ENCODE measurements at places on chromosomes 12 and 14.

DNA sequence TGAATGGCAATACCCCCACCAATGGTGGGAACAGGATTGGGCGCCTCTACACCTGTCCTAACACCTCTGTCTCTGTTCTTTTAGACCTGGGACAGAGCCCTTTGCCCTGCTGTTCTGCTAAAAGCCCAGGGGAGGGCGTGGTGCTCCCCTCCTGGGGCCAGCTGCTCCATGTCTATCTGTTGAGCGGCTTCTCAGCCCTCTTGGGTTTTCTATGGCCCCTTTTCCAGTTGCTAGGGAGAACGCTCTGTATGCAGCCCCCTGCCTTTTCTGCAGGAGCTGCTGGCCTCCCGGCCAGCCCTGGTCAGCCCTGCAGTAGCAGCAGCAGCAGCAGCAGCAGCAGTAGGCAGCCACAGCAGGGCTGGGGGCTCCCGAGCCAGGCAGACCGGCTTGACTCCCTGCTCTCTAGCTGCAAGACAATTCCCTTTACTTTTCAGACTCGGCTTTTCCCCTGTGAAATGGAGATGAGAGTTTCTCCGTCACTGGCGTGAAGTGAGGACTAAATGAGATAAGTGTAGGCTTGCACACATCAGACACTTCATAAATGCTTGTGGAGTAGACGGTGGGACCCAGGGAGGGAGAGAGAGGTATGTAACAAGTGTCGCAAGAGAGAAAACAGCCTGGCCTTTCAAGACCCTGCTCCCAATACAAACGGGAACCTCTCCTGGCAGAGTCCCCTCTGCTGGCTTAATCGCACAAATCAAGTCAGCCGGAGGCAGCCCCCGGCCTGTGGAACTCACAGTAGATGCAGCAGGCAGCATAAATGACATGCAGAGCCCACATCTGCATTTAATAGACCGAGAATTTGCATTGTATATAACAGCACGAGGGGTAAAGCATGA is 1.0 kb downstream of the RTL1 start:
- no peak for DNase-seq
- peaks cover 3% of the 10 kb centered on the region for H3K36me3 ChIP-seq
- peaks cover 71% of the 10 kb centered on the region for H3K27me3 ChIP-seq

GRCh38 chr12:991350-992333 is 619 bp downstream of the ERC1 start:
- peaks cover 33% of the 10 kb centered on the region for H3K4me1 ChIP-seq
- H3K27ac ChIP-seq, result peak overlapping the region; percentile 97
- no peak for DNase-seq
- H3K36me3 ChIP-seq, result peaks cover 5% of the 10 kb centered on the region
- peak overlapping the region; percentile 100 for H3K4me3 ChIP-seq

- no peak overlapping the region for H3K4me3 ChIP-seq
- H3K27me3 ChIP-seq, result no peaks in the 10 kb centered on the region
- H3K4me1 ChIP-seq, result no peaks in the 10 kb centered on the region
- H3K36me3 ChIP-seq, result no peaks in the 10 kb centered on the region
- no peak for DNase-seq
These were observed 497.1 kb downstream of the RPS29 start for GRCh38 chr14:49089107-49089506.

DNA sequence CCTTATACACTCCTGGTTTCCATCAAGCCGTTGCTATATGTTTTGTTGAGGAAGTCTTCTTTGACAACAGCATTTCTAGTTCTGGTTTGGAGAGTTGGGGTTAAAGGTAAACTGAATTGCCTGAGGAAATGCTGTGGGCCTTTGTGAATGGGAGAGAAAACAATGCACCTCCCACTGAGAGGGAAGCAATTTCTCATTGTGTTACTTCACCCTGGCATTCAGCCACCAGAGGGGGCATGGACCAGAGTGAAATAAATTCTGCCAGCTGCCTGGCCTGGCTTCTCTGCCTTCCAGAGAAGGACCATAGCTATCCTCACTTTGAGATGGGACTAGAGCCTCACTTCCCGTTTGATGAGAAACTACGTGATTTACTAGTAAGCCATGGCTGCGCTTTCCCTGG is 475.3 kb downstream of the EGLN3 start:
- peaks cover 4% of the 10 kb centered on the region for H3K36me3 ChIP-seq
- no peaks in the 10 kb centered on the region for H3K4me1 ChIP-seq
- H3K27ac ChIP-seq, result no peak overlapping the region
- peaks cover 38% of the 10 kb centered on the region for H3K27me3 ChIP-seq
- DNase-seq, result no peak

DNA sequence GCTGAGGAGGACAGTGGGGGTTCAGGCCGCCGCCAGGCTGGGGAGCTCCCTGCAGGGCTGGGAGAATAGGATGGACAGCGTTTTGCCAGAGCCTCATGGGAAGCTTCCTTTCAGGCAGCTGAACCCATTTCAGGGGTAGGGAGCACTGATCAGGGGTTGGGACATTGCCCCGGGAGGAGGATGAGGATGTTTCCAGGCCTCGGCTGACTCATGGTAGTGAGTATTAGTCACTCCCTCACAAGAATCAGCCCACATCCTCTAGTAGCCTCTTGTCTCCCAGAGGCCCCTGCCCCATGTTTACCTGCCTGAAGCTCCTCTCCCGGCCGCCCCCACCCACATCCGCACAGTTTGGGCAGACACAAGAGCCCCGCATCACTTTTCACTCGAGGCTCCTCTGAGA is 89.8 kb downstream of the ZFP36L1 start:
- no peaks in the 10 kb centered on the region for H3K27me3 ChIP-seq
- H3K4me3 ChIP-seq, result peak overlapping the region; percentile 25
- H3K36me3 ChIP-seq, result no peaks in the 10 kb centered on the region
- no peak for DNase-seq
- H3K4me1 ChIP-seq, result peaks cover 6% of the 10 kb centered on the region
- H3K27ac ChIP-seq, result no peak overlapping the region

- DNase-seq, result no peak
- H3K36me3 ChIP-seq, result peaks cover 3% of the 10 kb centered on the region
- H3K4me1 ChIP-seq, result peaks cover 7% of the 10 kb centered on the region
- no peak overlapping the region for H3K27ac ChIP-seq
- H3K27me3 ChIP-seq, result peaks cover 51% of the 10 kb centered on the region
These were observed 32.0 kb upstream of the CDKN3 start for GRCh38 chr14:54364555-54365415.

DNA sequence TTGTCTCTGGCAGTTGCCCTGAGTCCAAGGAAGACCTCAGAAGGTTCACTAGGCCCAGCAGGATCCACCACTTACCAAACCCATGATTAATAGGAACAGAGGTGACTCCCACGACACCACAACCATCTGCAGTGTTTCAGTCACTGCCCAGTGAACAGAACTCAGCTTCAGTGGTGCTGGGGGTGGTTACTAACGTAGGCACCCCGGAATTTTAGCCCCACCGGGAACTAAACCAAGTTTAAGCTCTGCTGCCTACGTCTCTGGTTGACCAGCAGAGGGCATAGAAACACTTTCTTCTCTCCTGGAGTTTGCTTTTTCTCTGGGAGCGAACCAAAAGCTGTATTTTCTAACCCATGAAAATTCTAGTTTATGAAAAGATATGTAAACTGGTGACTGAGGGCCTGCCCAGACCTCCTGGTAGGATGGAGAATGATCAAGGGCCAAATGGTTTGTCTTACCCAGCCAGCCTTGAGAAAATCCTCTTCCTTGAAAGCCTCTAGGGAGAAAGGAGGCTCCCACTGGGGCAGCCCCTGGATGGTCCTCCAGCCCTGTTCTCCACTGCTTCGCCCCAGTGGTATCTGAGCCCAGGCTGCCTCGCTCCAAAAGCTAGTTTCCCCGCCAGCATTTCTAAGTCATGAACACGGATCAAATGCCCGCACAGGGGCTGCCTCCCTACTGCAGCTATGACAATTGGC is 379.8 kb downstream of the DPF3 start:
- no peak for DNase-seq
- no peak overlapping the region for H3K27ac ChIP-seq
- H3K4me3 ChIP-seq, result no peak overlapping the region
- H3K36me3 ChIP-seq, result no peaks in the 10 kb centered on the region

DNA sequence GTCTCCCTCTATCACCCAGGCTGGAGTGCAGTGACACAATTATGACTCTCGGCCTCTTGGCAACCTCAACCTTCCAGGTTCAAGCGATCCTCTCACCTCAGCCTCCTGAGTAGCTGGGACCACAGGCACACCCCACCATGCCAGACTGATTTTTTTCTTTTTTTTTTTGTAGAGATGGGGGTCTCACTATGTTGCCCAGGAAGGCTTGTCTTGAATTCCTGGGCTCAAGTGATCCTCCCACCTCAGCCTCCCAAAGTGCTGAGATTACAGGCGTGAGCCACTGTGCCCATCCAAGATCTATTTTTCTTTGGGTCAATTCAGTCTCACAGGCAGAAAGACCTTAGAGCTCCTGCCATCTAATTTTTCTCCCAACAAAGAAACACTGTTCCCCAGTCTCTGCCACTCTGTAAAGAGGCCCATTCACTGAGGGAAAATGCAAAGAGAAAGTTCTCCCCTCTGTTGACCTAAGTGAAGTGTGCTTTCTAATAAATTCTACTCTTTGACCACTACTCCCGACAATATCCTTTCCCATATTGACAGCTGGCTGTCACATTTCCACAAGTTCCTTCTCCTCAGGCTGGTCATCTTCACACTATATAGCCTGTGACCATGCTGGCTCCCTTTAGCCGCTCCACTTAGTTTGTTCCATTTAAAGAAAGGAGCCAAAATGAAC is 23.3 kb downstream of the TMED8 start:
- H3K27ac ChIP-seq, result peak overlapping the region; percentile 74
- H3K4me3 ChIP-seq, result no peak overlapping the region
- peaks cover 11% of the 10 kb centered on the region for H3K4me1 ChIP-seq
- no peaks in the 10 kb centered on the region for H3K27me3 ChIP-seq

DNA sequence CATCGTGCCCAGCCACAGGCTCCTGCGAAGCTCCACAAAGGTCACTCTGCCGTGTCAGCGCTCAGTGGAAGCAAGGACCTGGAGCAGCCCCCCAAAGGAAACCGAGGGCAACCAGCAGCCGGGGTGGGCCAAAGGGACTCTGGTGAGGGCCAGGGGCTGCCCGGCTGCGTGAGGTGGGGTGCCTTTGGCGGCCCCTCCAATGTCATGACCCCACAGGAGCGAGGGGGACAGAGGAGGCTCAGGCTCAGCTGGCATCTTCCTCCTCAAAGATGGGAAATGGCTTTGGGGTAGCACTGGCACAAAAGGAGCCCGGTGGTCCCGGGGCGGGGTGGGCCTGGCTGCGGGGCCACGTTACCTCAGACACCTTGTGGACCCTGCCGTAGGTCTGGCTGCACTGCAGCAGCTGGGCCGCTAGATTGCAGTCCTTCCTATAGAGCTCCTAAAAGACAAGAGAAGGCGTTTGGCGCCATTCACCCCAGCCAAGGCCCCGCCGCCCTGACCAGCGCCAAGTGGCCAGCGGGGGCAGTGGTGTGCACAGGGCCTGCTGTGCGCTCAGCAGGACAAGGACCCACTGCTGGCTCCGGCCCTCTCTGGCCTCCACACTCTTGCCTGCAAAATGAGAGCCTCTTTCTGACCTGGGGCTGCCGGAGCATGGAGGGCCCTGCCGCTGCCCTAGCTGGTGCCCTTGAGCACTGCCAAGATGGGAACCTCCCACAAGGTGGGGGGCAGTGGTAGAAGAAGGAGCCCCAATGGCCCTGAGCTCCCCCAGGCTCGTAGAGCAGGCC is 46.9 kb downstream of the BEGAIN start:
- DNase-seq, result no peak
- no peak overlapping the region for H3K4me3 ChIP-seq
- H3K27ac ChIP-seq, result no peak overlapping the region
- no peaks in the 10 kb centered on the region for H3K4me1 ChIP-seq

DNA sequence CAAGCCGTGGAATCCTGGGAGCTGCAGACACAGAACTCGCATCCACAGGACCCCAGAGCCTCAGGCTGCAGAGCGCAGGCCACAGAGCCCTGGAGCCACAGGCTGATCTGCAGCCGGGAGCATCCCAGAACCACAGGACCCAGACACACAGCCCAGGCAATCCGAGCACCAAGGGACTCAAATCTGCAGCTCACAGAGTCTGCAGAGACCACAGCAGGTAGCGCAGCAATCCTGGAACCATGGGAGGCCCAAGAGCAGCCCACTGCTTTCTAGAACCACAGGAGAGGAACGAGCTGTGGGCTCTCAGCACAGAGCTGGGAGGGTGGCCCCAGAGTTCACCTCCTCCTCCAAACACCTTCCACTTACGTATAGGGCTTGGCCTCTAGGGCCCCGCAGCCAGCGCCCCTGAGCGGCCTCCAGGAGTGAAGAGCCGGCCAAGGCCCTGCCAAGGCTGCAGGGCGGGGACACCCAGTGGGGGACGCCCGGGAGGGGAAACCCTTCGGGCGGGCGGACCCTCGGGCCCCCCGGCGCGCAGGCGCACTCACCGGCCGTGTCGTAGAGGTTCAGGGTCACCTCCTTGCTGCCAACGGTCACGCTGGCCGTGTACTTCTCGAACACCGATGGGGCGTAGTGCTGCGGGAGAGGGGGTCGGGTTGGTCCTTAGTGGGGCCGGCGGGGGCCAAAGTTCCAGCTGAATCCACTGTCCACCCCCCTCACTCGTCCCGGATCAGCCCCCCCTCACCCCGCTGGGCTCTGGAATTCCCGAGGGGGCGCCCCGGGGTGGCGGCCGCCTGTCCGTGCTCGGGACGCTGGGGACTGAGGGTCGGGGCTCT is 665 bp downstream of the RHOF start:
- H3K27ac ChIP-seq, result peak overlapping the region; percentile 100
- peak; percentile 49 for DNase-seq
- peaks cover 49% of the 10 kb centered on the region for H3K4me1 ChIP-seq
- H3K4me3 ChIP-seq, result peak overlapping the region; percentile 98
- H3K27me3 ChIP-seq, result no peaks in the 10 kb centered on the region

GRCh38 chr12:40552868-40553267 is 139.4 kb upstream of the CNTN1 start:
- no peaks in the 10 kb centered on the region for H3K4me1 ChIP-seq
- no peak for DNase-seq
- no peak overlapping the region for H3K27ac ChIP-seq

- peaks cover 16% of the 10 kb centered on the region for H3K27me3 ChIP-seq
- no peak for DNase-seq
- no peaks in the 10 kb centered on the region for H3K36me3 ChIP-seq
- no peak overlapping the region for H3K4me3 ChIP-seq
- no peak overlapping the region for H3K27ac ChIP-seq
- H3K4me1 ChIP-seq, result no peaks in the 10 kb centered on the region
These were observed 122.9 kb upstream of the TMEM132D start for GRCh38 chr12:130026608-130027176.

DNA sequence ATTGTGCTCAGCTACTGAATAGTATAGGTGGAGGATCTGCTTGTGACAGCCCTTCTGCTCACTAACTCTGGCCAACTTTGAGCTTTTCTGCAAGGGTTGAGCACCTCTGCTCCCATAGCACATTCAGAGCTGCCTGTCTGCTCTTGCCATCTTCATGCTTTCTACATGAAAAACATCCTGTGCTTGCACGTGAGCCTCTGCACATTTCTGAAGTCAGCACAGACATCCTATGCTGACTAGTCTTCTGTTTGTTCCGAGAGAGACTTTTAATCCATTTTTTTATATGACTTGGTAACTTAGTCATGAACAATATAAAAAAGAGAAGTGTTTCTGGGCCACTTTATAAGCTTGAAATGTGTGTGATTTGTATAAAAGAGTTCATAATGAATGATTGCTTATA is 969.3 kb downstream of the TMTC2 start:
- H3K27me3 ChIP-seq, result no peaks in the 10 kb centered on the region
- no peaks in the 10 kb centered on the region for H3K4me1 ChIP-seq
- DNase-seq, result no peak
- no peaks in the 10 kb centered on the region for H3K36me3 ChIP-seq
